ENCODE measurements at places on chromosomes 5 and 9.

GRCh38 chr9:126488881-126489404 is 124.8 kb upstream of the LMX1B start:
- DNase-seq: no peak

DNA sequence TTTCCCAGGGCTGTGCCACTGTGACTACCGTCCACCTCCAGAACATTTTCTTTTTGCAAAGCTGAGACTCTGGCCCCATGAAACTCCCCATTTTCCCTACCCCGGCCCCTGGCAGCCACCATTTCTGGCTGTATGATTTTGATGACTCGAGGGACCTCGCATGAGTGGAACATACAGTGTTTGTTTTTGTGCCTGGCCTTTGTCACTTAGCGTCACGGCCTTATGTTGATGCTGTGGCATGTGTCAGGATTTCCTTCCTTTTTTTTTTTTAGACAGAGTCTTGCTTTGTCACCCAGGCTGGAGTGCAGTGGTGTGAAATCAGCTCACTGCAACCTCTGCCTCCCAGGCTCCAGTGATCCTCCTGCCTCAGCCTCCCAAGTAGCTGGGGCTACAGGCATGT is 42.7 kb downstream of the ASS1 start:
- no peak for DNase-seq

DNA sequence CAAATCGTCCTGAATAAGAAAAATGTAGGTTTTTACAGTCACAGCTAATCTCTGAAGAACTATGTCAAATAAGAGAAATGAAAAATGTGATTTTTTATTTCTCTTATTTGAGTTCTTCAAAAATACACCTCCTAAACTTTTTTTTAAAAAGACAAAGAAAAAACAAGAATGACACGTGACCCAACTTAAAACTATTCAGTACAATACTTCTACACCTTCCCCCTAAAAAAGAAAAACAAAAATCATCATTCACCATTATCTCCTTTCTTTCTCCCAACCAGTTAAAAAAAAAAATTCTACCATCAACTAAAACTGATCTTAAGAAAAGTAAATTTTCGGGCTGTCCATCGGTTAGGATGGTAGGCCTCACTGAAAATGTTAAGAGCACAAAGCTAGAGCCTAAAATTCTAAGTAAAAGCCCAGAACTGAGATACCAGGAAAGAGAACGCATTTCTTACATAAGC is 2.1 kb downstream of the RNF145 start:
- DNase-seq: no peak

DNA sequence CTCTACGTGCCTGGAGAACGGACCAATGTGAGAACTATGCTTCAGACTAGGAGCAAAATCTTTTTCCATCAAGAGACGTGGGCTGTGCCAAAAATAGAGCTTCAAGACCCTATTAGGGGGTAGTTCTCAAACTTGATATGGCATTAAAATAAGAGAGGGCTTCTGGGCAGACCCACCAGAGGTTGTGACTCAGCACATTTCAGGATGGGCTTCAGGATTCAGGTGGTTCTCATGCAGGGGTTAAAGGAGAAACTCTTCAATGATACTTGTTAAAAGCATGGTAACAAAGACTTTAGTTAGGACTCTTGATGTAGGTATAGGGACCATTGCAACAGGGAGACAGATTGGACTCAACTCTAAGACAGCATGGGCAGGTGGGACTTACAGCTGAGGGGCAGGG is 195.5 kb downstream of the RGS3 start:
- no peak for DNase-seq

DNA sequence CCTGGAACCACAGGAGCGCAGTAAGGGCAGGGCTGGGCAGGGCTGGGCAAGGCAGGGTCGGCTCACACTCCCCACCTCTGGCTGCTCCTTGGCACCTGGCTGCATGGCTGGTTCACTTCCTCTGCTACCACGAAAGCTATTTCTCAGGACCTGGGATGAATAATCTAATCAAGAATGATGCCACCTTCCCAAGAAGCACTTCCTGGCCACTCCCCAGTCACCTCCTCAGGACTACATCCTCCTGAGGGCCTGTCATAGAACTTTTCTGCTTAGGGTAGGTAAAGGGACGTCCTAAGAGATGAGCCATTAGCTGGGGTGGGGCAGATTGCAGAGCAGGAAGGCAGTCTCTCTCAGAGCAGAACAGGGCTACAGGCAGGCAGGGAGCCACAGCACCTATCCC is 288.2 kb upstream of the MAP3K1 start:
- DNase-seq: no peak

GRCh38 chr5:4990017-4990416 is 150.1 kb upstream of the ADAMTS16 start:
- no peak for DNase-seq

DNA sequence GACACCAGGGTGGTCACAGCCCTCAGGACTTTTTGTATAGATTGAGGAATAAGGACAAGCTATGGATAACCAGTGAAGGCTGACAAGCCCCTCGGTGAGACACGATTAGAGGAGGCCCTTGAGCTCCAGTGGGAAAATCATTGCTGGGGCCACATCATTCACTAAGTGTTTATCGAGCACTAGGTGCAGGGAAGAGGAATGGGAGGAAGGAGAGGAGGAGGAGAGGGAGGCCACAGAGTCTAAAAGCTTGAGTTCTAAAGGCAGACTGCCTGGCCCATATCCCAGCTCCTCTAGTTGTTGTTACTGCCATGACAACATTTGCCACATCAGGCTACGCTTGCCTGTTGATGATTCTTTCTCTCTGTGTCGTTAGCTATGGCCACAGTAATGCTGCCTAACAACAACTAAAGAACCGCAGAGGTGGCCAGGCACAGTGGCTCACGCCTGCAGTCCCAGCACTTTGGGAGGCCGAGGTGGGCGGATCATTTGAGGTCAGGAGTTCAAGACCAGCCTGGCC is 37.6 kb downstream of the NKX2-5 start:
- no peak for DNase-seq

GRCh38 chr9:18849890-18850677 is 182.9 kb downstream of the SAXO1 start:
- DNase-seq: no peak

DNA sequence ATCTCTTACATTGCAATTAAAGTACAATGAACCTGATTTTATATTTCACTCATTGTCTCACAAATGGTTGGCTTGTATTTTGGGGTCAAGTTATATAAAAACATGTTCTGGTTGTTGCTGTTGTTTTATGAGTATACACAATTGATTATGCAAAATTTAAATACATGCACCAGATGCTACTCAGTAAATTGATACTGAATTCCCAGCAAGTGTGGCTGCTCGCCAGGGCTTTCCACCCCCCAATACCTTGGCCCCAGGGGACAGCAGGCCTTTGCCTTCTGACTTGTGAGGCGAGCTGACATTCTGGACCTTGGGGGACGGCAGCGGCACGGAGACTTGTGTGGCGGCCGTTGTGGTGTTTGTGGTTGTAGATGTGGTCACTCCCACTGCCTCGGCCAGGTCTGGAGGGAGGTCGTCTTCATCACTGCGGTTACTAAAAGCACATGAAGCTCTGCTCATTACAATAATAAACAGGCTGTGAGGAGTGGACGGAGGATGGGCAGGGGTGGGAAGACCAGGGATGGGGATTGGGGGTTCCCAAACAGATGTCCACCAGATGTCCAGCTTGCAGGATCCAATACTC is 27.0 kb upstream of the FRRS1L start:
- no peak for DNase-seq

- no peak for DNase-seq
Observed at GRCh38 chr9:125409217-125409636, 147.6 kb downstream of the GAPVD1 start.

DNA sequence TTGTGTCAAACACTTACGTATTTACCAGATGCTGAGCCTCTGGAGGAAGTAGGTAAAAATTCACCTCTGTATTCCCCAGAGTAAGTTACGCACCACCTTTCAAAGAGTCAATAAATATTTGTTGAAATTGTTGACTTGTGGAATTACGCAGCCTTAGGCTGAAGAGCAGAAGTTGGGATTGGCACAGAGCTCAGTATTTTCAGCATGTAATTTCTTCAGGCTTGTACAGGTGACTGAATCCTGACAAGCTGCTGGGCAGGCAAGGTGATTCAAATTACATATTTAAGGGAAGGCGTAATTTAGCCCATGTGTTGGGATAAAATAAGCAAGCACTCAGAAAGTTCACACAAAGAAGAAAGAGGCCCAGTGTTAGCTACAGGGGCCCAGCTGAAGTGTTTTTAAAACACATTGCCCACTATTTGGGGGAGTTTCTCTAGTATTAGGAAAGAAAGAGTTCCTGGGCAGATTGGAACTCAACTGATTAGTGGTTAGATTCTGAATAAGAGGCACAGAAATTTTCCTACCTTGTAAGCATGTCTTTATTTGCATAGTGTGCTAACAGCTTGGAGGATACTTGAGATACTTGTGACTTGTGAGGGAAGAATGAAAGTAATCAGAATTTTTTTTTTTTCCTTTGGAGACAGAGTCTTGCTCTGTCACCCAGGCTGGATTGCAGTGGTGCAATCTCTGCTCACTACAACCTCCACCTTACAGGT is 165.3 kb upstream of the FBXL7 start:
- no peak for DNase-seq

DNA sequence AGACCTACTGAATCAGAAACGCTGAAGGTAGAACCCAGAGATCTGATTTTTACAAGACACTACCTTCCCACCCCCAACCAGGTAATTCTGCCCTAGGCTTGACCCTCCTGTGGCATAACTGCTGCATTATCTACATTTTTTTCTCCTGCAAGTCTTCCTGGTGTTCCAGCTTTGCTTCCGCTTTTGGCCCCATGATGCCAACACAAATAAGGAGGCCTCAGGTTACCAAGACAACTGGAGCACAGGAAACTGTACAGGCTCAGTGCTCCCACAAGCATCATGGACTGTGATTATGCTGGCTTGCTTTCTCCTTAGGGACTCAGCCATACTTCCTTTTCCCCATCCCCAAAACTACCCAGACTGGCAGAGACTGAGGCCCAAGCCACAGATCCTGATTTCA is 6.6 kb upstream of the MSMP start:
- DNase-seq: no peak

- DNase-seq: no peak
Observed at GRCh38 chr5:150485693-150486401, 22.1 kb upstream of the NDST1 start.

DNA sequence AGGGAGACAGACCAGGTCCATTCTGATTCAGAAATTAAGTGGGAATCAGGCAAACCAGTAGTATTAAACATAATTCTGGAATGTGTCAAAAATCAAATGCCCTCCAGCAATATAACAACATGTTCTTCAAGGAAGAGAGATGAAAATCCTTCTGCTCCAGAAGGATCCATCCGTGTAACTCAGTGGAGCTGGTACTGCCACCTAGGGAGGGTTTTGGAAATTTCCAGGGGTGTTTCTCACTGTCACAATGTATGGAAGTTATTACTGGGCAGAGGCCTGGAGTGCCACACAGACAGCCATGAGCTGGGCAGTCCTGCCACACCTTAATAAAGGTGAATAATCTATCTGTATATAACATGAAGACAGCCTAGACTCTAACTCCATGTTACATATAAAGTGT is 87.5 kb downstream of the TTLL11 start:
- no peak for DNase-seq

DNA sequence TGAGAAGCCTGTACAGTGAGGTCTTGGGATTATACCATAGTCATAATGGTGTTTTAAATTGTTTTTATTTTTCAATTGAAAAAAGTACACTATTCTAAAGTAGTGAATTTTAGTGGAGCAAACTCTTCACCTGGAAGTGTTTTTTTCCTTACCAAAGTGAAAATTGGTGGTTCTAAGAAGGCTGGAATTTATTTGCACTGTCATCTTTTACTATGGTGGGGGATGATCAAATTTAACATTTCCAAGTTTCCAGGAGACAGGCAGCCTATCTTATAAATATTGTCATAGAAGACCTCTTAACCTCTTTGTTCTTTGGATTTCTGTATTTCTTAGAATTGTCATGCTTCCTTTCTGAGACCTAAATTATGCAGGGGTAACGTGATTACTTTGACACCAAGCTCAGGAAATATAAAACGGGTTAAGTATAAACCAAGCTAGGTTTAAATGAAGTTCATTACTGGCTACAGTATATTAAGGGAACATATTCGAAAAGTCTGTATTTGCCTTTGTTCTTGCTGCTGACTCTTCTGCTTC is 20.2 kb downstream of the NDFIP1 start:
- DNase-seq: peak; percentile 6

GRCh38 chr9:27800159-27800558 is 226.9 kb upstream of the C9orf72 start:
- DNase-seq: no peak

GRCh38 chr9:126885131-126885641 is 24.7 kb downstream of the ZBTB34 start:
- DNase-seq: no peak

DNA sequence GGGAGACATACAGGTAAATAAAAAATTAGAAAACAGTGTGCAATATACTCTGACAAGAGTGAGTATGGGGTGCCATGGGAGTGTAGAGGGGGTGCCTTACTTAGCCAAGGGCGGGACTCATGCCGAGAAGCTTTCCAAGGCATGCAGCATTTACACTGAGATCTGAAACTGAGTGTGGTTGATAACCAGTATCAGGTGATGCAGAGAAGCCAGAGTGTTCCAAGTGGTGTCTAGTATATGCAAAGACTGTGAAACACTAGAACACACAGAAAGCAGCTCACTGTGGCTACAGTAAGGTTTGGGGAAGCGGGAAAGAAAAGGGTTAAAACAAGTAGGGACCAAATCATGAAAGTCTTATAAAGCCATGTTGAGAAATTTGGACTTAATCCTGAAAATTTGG is 30.5 kb upstream of the ERBIN start:
- DNase-seq: no peak

- no peak for DNase-seq
Observed at GRCh38 chr5:148966938-148967337, 95.9 kb downstream of the SH3TC2 start.

GRCh38 chr5:113357696-113358476 is 76.9 kb downstream of the TSSK1B start:
- DNase-seq: no peak

GRCh38 chr9:114894609-114895433 is 35.6 kb downstream of the TNFSF8 start:
- peak; percentile 25 for DNase-seq

GRCh38 chr9:133405508-133406438 is 12.0 kb downstream of the REXO4 start:
- DNase-seq: no peak

- peak; percentile 0 for DNase-seq
Observed at GRCh38 chr5:113489299-113489698, 1.0 kb upstream of the MCC start.

GRCh38 chr9:122446819-122447484 is 30.8 kb downstream of the OR1J1 start:
- DNase-seq: no peak

DNA sequence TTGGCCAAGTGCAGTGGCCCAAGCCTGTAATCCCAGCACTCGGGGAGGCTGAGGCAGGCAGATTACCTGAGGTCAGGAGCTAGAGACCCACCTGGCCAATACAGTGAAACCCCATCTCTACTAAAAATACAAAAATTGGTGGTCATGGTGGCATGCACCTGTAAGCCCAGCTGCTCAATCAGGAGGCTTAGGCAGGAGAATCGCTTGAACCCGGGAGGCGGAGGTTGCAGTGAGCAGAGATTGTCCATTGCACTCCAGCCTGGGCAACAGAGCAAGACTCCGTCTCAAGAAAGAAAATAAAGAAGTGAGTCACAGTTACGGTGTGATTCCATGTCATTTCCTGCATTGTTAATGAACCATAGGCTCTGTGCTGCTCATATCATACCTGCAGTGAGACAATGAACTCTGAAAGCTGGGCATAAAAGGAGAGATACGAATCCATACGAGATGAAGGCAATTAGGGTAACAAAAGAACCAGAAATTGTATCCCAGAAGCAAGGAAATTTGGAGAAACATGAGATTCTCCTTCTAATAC is 44.6 kb downstream of the TIMD4 start:
- DNase-seq: no peak

Measured in DMS79 treated with DMSO at 0.1 percent for 48 hours (cell line).